ENCODE measurements at places on chromosomes 5 and 9.
A peak's percentile ranks its signal among the peaks of the same experiment; 100 is the strongest.

DNA sequence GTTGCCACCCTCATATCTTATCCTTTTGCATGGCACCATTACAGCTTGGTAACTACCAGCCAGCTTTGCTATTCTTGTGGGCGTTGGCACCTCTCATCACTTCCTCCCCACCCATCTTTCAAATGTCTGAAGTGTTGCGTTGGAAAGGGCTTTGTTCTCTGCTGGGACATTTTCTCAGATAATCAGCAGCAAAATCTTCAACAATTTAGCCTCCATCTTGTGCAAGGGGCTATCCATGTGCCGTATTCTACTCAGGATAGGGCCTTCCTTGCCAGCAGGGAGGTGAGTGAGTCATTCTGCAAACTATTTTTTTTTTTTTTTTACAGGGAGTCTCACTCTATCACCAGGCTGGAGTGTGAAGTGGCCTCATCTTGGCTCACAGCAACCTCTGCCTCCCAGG, 62.1 kb upstream of the NUDT12 start:
- no peak for DNase-seq

DNA sequence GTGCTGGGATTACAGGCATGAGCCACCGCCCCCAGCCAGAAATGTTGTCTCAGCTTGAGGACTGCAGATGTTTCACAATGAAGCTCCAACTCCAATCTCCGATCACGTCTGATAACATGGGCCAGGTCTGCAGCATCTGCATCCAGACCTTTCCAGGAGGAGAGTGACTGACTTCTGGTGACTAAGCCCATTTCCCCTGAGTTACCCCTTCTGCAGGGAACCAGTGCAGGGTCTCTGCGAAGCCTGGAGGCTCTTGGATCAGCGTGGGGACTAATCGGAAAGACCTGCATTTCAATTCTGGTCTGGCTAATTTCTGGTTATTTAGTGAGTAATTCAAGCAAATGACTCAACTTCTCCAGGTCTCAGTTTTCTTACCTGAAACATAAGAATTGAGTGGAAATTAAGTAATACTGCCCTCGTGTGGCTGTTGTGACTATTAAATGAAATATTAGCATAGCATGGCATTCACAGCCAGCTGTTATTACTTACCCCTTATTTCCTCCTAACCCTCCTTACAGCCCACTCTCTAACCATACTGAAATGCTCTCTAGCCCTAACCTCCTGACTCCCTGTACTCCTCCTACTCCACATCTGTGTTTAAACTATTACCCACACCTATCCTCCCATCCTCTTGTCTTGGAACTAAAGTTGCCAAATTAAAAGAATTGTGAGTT, 2.2 kb upstream of the GNPDA1 start:
- peak; percentile 81 for DNase-seq

DNA sequence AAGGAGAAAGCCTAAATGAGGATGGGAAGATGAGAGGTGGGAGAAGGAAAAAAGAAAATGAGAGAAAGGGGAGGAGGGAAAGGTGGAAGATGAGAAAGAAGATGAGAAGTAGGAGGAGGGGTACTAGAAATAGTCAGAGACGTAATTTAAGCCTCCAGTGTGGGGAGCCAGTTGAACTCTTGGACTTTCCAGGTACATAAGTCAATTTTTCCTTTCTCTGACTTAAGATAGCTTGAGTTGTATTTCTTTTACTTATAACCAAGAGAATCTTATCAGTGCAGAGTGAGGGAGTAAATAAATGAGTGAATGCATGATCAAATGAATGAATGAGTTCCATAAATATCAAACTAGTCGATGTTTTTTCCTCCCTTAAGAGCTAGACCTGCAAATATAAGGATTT, 21.5 kb upstream of the WHRN start:
- DNase-seq = no peak

- DNase-seq = no peak
Measured at GRCh38 chr5:157443041-157443549, 16.9 kb upstream of the NIPAL4 start.

- DNase-seq = no peak
Measured at GRCh38 chr5:151781201-151781600, 9.4 kb downstream of the G3BP1 start.
